ENCODE measurements at places on chromosomes 12 and 14. TPM values are rescaled to one million over a fixed set of nuclear protein-coding genes. Genes with fewer than 3 reads are reported as not detected.

The SLC22A17 gene
- total RNA-seq, result 81.9 TPM

The TOMM20L gene
- total RNA-seq, result not detected

The DPF3 gene
- 7.2 TPM for total RNA-seq

The PPP4R4 gene
- 0.06 TPM for total RNA-seq

The APOLD1 gene
- total RNA-seq, result 24.1 TPM

The HPD gene
- 0.93 TPM for total RNA-seq

The CEBPE gene
- total RNA-seq, result 1.1 TPM

The B4GALNT3 gene
- total RNA-seq, result 15.5 TPM

The TSHR gene
- total RNA-seq, result 0.29 TPM

The SCN8A gene
- total RNA-seq, result 3.7 TPM

The SERPINA10 gene
- 0.06 TPM for total RNA-seq

The MEG3 gene
- total RNA-seq, result 466 TPM

The KCNH3 gene
- total RNA-seq, result 7.9 TPM

The IL22 gene
- not detected for total RNA-seq

The DIO2 gene
- 4.4 TPM for total RNA-seq

The VRTN gene
- not detected for total RNA-seq

The KRT79 gene
- not detected for total RNA-seq

The TMEM132D gene
- 1.3 TPM for total RNA-seq

The SLCO1B1 gene
- not detected for total RNA-seq

The DPPA3 gene
- total RNA-seq, result not detected

The CRIP2 gene
- total RNA-seq, result 147 TPM

The KCNJ8 gene
- total RNA-seq, result 28.3 TPM

The CIROP gene
- total RNA-seq, result not detected

The KCNMB4 gene
- total RNA-seq, result 8.9 TPM

The ACACB gene
- 54.4 TPM for total RNA-seq

The SLC5A8 gene
- 21.5 TPM for total RNA-seq
